Gastrocnemius medialis (tissue), 4 donors: ENCODE measurements at places on chromosomes 13 and 19.

- H3K4me1 ChIP-seq, result no peaks in the 10 kb centered on the region
- DNase-seq, result no peak
- H3K4me3 ChIP-seq, result no peak overlapping the region
- H3K27me3 ChIP-seq, result peaks cover 2% of the 10 kb centered on the region
- H3K27ac ChIP-seq, result no peak overlapping the region
Observed at GRCh38 chr19:29411113-29411581, 114.6 kb upstream of the VSTM2B start.

DNA sequence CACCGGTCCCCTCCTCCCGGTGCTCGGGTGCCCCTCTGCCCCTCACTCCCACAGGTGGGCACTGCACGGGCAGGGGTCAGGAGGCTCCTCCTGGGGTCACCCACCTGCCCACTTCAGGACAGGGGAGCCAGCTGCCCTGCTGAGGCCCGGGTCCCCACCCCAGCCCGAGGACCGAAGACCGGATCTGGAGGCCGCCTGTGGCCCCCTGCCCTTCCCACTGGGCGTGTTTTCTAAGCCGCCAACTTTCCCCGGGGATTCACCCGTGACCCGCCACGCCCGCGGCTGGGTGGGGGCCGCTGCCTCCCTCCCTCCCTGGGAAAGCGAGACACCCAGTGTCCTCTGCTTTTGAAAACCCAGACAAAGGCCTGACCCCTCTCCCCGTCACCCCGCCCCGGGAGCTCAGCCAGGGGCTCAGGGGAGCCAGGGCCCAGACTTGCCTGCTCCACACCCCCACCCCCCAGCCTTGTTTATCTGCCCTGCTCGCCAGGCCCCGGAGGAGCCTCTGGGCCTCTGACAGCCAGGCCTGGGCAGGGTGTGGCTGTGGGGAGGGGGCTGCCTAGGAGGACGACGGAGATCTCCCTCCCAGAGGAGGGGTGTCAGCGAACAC, 1.3 kb downstream of the PALM start:
- peak overlapping the region; percentile 80 for H3K27ac ChIP-seq
- peaks cover 34% of the 10 kb centered on the region for H3K27me3 ChIP-seq
- peak overlapping the region; percentile 55 for H3K4me3 ChIP-seq
- H3K4me1 ChIP-seq, result no peaks in the 10 kb centered on the region
- H3K36me3 ChIP-seq, result no peaks in the 10 kb centered on the region
- DNase-seq, result peak; percentile 42

- no peaks in the 10 kb centered on the region for H3K36me3 ChIP-seq
- no peaks in the 10 kb centered on the region for H3K27me3 ChIP-seq
- peak overlapping the region; percentile 91 for H3K27ac ChIP-seq
- no peak for DNase-seq
- H3K4me3 ChIP-seq, result peak overlapping the region; percentile 27
Observed at GRCh38 chr19:800360-801029, 3.2 kb downstream of the PTBP1 start.

DNA sequence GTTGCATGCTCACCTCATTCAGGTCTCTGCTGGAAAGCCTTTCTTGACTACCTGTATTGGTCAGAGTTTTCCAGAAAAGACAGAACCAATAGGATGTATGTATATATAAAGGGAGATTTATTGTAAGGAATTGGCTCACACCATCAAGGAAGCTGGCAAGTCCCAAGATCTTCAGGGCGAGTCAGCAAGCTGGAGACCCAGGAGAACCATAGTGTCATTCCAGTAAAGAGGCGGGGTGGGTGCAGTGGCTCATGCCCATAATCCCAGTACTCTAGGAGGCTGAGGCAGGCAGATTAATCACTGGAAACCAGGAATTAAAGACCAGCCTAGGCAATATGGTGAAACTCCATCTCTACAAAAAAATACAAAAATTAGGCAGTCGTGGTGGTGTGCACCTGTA, 30.4 kb upstream of the FARP1 start:
- H3K4me3 ChIP-seq, result no peak overlapping the region
- H3K27ac ChIP-seq, result no peak overlapping the region
- no peak for DNase-seq
- H3K27me3 ChIP-seq, result no peaks in the 10 kb centered on the region

DNA sequence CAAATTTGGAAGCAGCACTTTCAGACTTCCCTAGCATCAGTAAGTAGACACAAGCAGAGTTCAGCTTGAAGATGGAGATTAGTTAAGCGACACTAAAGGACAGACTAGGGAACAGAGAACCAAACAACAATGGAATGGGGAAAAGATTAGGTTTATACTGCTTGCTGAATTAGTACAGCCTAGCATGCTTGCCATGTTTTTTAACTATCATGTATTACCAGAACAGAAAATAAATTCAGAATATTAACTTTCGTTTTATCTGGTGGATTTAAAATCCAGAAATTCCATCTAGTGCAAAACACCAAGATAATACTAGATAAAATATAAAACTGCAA, 451.5 kb upstream of the SLC10A2 start:
- no peak for DNase-seq
- no peaks in the 10 kb centered on the region for H3K36me3 ChIP-seq
- no peak overlapping the region for H3K27ac ChIP-seq
- H3K27me3 ChIP-seq, result no peaks in the 10 kb centered on the region
- H3K4me1 ChIP-seq, result no peaks in the 10 kb centered on the region

DNA sequence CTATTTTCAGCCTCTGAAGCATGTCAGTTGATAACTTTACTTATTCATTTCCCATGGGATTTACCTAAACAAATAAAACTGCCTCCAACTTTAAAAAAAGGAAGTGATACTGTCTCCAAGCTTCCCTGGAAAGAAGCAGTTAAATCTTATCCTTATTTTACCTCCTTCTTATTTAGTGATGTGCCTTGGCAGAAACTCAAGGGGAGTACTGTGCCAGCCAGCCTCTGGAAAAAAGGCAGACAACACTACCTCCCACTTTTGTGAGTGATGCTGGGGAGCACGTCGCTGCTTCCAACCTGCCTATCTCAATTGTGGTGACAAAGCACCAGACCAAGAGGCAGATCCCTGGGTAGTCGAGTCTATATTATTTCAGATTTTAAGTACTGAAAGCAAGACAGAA, 765.6 kb downstream of the DIAPH3 start:
- H3K36me3 ChIP-seq, result no peaks in the 10 kb centered on the region
- H3K27ac ChIP-seq, result no peak overlapping the region
- H3K4me3 ChIP-seq, result no peak overlapping the region
- H3K27me3 ChIP-seq, result no peaks in the 10 kb centered on the region
- no peak for DNase-seq

- no peak overlapping the region for H3K4me3 ChIP-seq
- no peak for DNase-seq
- no peak overlapping the region for H3K27ac ChIP-seq
Observed at GRCh38 chr19:41746593-41747227, 8.6 kb upstream of the CEACAM6 start.

DNA sequence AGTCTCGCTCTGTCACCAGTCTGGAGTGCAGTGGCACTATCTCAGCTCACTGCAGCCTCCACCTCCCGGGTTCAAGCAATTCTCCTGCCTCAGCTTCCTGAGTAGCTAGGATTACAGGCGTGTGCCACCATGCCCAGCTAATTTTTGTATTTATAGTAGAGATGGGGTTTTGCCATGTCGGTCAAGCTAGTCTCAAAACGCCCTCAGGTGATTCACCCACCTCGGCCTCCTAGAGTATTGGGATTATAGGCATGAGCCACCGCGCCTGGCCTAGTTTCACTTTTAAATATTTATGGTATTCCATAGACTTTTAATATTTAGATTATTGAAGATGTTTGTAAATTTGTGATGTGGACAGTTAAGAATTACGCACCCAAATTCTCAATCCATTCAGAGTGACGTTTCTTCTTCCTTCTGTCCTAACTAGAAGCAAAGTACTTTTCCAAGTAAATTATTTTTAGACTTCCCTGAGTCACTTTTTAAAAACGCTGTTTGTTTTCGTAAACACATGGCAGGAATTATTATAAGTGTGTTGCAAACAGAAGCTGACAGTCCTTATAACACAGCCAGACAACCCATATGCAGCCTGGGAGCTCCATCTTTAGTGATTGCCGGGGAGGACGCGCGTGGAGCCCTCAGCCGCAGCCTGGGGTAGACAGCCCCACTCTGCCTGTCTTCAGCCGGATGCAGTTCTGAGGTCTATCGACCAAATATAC, 131.7 kb downstream of the ATP11A start:
- peak overlapping the region; percentile 50 for H3K27ac ChIP-seq
- H3K4me1 ChIP-seq, result no peaks in the 10 kb centered on the region
- H3K36me3 ChIP-seq, result peaks cover 25% of the 10 kb centered on the region
- H3K4me3 ChIP-seq, result no peak overlapping the region
- DNase-seq, result no peak
